ENCODE measurements at places on chromosomes 3 and 15.

DNA sequence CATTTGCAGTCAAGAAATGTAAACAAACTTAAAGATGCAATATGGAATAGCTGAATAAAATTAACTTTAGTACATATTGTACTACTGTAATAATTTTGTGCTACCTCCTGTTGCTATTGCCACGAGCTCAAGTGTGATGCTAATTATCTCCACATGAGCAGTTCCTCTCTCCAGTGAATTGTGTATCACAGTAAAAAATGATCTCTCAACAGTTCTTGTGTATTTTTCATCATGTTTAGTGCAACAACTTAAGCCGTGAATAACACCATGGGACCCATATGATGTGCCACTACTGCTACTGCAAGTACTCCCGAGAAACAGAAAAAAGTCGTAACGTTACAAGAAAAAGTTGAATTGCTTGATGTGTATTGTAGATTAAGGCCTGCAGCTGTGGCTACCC, 12.4 kb downstream of the RIOX2 start:
- no peak for DNase-seq

- DNase-seq, result no peak
Measured at GRCh38 chr15:68091743-68092142, 37.6 kb downstream of the PIAS1 start.

DNA sequence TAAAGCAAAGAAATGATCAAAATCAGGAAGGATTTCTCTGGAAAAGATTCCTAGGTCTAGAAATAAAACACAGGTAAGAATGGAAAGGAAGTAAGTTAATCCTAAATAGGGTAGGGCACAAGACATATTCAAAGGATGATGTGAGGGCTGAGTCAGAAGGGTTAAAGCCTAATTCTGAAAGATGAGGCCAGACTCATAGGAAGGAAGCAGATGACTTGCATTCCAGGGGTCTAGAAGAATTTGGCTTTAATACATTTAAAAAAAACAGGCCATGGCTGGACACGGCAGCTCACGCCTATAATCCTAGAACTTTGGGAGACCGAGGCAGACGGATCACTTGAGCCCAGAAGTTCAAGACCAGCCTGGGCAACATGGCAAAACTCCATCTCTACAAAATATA, 3.2 kb downstream of the SSR3 start:
- DNase-seq, result peak; percentile 69

- no peak for DNase-seq
Measured at GRCh38 chr15:50431204-50431603, 7.0 kb downstream of the USP8 start.

DNA sequence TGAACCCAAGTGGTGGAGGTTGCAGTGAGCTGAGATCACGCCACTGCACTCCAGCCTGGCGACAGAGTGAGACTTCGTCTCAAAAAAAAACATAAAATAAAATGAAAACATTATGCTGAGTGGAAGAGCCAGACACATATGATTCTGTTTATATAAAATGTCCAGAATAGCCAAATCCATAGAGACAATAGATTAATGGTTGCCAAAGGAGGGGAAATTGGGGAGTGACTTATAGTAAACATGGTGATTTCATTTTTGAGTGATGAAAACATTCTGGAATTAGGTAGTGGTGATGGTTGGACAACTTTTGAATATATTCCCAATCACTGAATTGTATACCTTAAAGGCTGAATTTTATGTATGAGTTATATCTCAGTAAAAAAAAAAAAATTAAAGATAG, 172.0 kb upstream of the BFSP2 start:
- no peak for DNase-seq

DNA sequence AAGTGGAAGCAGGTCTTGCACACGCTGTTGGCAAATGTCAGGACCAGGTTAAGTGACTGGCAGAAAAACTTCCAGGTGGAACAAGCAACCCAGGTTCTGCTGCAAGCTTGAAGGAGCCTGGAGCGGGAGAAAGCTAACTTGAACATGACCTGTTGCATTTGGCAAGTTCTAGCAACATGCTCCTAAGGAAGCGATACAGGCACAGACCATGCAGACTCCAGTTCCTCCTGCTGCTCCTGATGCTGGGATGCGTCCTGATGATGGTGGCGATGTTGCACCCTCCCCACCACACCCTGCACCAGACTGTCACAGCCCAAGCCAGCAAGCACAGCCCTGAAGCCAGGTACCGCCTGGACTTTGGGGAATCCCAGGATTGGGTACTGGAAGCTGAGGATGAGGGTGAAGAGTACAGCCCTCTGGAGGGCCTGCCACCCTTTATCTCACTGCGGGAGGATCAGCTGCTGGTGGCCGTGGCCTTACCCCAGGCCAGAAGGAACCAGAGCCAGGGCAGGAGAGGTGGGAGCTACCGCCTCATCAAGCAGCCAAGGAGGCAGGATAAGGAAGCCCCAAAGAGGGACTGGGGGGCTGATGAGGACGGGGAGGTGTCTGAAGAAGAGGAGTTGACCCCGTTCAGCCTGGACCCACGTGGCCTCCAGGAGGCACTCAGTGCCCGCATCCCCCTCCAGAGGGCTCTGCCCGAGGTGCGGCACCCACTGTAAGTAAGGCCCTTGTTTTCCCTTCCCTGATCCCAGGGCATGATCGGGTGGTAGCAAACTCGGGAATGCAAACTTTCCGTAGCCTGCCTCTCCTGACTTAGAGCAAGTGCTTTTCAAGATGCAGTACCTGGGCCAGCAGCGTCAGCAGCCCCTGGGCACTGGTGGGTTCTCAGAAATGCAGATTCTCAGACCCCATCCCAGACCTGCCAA, 759 bp downstream of the GALNT15 start:
- DNase-seq, result no peak

DNA sequence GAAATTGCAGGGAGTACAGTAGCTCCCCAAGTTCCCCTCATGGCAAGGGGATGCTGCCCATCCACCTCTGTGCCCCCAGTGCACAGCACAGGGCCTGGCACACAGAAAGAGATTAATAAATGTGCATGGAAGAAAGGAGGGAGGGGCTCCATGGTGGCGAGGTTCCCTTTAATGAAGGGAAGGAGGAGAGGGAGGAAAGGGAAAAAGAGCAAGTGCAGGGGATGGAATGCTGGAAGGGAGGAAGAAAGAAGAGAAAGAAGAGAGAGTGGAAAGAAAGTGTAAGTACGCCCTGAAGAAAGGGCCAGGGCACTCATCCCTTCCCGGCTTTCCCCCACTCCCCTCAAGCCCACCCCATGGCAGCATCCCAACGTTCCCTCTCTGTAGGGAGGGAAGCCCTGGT, 1.5 kb upstream of the VIPR1 start:
- DNase-seq, result no peak

DNA sequence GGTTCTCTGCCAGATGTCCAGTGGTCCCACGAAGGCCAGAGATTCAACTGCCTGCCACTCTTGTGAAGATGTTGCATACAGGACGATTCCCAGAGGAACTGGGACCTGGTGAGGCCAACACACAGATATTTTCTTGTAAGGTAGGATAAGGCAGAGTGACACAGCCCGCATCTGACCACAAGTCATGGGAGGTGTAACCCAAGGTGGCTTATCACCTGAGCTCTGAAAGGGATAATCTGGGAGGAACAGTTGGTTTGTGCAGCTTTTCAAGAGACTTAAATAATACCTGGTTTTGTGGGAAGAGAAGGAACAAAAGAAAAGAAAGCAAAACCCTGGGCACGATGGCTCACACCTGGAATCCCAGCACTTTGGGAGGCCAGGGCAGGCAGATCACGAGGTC, 39.8 kb upstream of the NR2F2 start:
- DNase-seq, result no peak

DNA sequence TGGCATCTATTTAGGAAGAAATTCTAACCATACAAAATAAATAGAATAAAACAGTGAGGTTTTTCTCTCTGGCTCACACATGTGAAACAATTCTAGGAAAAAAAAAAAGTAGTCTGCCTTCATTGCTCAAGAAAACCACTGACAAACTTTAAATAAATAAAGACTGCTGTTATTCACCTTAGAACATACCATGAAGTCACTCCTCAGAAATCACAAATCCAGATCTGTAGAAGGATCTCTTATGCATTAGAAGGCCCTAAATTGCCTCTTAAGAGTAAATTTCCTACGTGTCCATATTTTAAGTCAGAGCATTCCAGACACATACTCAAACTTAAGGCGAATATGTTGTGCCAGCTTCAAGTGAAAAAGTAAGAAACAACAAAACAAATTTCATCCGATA, 217.3 kb downstream of the ZIC4 start:
- no peak for DNase-seq

DNA sequence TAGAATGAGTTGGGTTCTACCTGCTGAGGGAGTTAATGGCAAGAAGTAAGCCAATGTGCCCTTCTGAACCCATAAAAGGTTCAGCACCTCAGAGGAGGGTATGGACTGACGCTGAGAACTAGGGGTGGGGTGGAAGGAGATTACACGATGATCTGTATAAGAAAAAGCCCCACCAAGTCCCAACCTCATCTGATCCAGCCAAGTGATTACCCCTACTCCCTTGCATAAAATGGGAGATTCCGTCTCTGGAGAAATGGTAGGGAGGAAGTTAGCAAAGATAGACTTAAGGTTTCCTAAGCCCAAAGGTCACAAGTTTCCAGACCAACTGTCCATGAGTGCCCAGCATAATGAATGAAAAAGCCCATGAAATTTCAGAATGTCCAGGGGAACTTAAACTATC, 7.1 kb upstream of the DVL3 start:
- DNase-seq, result no peak

GRCh38 chr3:97694876-97695275, 69.7 kb upstream of the ARL6 start:
- no peak for DNase-seq

DNA sequence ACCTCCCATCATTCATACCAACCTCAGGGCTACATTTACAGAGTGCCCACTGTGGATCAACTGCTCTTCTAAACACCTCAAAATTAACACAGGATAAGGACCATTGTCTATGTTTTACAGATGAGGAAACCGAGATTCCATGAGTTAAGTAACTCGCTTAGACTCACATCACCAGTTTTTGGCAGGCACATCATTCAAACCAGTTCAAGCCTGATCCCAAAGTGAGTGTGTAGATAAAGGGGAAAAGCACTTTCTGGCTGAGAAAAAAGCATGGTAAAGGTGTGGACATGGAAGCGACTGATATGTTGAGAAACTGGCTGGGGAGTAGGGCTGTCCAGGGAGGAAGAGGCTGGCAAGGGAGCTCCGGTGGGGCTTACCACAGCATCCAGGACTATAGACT, 193.7 kb upstream of the RORA start:
- DNase-seq, result no peak

GRCh38 chr15:38154837-38155236, 97.8 kb upstream of the SPRED1 start:
- no peak for DNase-seq
